HepG2 (cell line): ENCODE measurements at places on chromosomes 12 and 14. TPM values are rescaled to one million over a fixed set of nuclear protein-coding genes. Genes with fewer than 3 reads are reported as not detected.
A peak's percentile ranks its signal among the peaks of the same experiment; 100 is the strongest.

DNA sequence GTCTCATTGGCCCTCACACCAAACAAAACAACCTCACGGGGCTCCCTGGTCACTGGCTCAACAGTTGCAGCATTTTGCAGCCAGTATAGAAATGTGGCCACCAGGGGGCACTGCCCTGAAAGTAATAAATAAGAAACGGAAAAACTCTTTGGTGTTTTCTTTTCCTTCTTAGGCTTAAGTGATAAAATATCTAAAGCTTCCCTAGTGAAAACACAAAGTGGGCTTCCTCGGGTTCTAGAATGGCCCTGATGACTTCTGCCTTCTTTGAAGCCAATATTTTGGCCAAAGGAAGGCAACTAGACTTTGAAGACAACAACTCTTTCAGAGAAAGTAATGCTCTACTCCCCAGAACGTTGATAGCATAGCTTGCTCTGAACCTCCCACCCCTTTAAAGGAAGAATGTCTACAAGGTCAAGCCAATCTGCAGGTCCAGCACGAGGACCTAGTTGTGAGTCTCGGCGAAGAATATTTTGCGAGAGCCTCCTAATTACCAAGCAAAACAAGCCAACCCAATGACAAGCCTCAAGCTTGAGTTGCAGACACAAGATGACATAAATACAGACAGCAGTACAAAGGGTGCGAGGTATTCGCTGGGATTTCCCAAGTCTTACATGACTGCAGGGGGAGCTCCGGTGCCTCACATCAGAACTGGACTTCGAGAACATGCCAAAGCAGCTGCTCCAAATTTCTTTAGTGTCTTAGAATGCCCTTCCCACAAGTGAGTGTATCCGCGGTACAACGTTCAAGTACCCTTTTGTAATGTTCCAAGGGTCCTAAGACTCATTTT is 2.6 kb downstream of the ITPK1 start:
- H3K4me3 ChIP-seq, result peak overlapping the region; percentile 92; the same call in 1 of the 2 replicates
- peaks cover 38% of the 10 kb centered on the region for H3K4me1 ChIP-seq
- H3K36me3 ChIP-seq, result no peaks in the 10 kb centered on the region
- peak; percentile 84 for DNase-seq
- H3K27me3 ChIP-seq, result no peaks in the 10 kb centered on the region; the same call in 2 of the 3 replicates

The RAD52 gene
- 13.5 and 19.9 TPM in 2 replicates for total RNA-seq

DNA sequence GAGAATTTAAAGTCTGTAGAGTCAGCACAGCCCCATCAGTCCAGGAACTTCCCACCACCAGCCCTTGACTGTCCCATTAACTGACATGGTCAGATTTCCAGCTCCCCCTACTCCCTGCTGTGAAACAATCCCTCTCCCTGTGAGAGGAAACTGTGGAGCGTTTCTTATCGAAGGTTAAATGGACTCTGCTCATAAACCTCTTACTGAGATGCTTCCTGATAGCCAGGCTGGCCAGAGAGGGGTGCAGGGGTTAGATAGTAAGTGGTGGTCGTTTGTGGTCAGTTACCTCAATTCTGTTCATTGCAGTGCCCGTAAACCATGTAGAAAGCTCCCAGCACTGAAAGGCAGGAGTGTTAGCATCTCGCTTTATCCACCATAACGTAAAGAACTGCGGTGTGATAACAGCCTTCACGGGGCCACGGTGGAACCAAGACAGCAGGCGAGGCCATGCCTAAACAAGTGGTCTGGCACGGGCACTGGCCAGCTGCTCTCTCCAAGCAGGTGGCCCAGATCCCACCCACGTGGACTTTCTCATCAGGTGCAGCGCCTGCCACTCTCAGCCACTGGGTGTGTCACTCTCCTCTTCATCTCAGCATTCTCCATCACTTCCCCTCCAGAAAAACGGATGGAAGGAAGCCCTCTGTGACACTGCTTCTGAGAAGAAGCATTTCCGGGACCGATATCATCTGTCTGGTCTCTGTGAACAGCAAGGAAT is 102.2 kb downstream of the FBXL14 start:
- no peak for DNase-seq
- no peak overlapping the region for H3K27ac ChIP-seq
- H3K36me3 ChIP-seq, result peaks cover 25% of the 10 kb centered on the region; the same call in 2 of the 3 replicates
- no peak overlapping the region for H3K4me3 ChIP-seq
- no peaks in the 10 kb centered on the region for H3K27me3 ChIP-seq

The BCL7A gene
- total RNA-seq, result 6.2 and 6.3 TPM in 2 replicates

DNA sequence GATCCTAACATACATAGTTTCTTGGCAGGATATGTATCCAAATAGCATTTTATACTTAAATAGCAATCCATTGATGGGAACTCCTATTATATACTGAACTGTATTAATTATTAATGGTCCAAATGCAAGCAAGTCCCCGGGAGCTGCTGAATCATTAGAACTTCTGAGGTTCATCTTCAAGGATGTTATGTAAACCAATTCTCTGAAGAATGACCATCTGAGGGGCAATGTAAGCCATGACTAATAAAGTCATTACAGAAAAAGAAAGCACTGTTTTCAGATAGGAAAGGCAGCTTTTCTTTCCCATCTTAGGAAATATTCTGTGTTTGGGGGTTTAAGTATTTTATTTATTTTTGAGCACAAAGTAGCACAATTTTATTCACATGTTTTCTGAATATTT is 166.1 kb upstream of the SLC16A7 start:
- no peaks in the 10 kb centered on the region for H3K4me1 ChIP-seq
- no peaks in the 10 kb centered on the region for H3K27me3 ChIP-seq
- H3K36me3 ChIP-seq, result no peaks in the 10 kb centered on the region
- no peak for DNase-seq
- no peak overlapping the region for H3K4me3 ChIP-seq
- H3K27ac ChIP-seq, result no peak overlapping the region

GRCh38 chr14:90981636-90982035 is 78.8 kb downstream of the RPS6KA5 start:
- no peaks in the 10 kb centered on the region for H3K36me3 ChIP-seq
- H3K27me3 ChIP-seq, result no peaks in the 10 kb centered on the region
- no peak overlapping the region for H3K4me3 ChIP-seq
- H3K27ac ChIP-seq, result no peak overlapping the region

GRCh38 chr12:92446083-92446460 is 256.7 kb upstream of the PLEKHG7 start:
- no peak for DNase-seq
- no peaks in the 10 kb centered on the region for H3K36me3 ChIP-seq
- no peak overlapping the region for H3K4me3 ChIP-seq
- H3K27me3 ChIP-seq, result no peaks in the 10 kb centered on the region
- H3K4me1 ChIP-seq, result no peaks in the 10 kb centered on the region

The SALL2 gene
- total RNA-seq, result 4.9 and 7.6 TPM in 2 replicates

- no peaks in the 10 kb centered on the region for H3K4me1 ChIP-seq
- no peaks in the 10 kb centered on the region for H3K27me3 ChIP-seq
- H3K36me3 ChIP-seq, result no peaks in the 10 kb centered on the region
- no peak overlapping the region for H3K27ac ChIP-seq
Observed at GRCh38 chr12:92261071-92261470, 115.4 kb upstream of the BTG1 start.

DNA sequence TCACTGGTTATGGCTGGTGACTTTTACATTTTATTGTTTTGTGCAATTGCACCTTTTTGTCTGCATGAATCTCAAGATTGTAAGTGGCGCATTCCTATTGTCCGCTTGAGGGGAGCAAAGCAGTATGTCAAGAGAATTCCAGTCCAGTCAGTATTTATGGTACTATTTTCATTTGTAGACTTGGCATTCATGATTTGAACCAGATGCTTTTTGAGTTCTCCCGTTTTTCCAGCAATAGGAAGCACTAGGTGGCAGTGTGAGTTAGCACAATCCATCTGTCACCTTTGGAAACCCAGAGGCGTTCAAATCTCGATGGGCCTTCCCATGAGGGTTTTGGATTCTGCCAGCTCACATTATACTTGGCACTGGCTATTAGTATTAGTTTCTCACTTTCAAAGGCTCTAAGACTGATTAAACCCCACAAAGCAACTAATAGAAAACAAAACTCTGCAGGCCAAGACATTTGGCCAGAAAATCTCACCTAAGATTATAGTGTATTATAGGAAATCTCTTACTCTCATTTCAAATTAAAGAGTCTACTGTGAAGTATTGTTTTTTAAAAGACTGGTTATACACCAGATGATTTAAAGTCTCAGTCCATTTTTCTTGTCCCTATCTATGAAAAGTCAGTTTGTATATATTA is 2.2 kb downstream of the DACT1 start:
- H3K4me3 ChIP-seq, result no peak overlapping the region
- peaks cover 9% of the 10 kb centered on the region for H3K4me1 ChIP-seq
- DNase-seq, result peak; percentile 15
- H3K27me3 ChIP-seq, result peaks cover 5% of the 10 kb centered on the region
- H3K27ac ChIP-seq, result no peak overlapping the region

The A2M gene
- total RNA-seq, result 1,675 and 2,807 TPM in 2 replicates

The PZP gene
- 0.89 and 1.1 TPM in 2 replicates for total RNA-seq

DNA sequence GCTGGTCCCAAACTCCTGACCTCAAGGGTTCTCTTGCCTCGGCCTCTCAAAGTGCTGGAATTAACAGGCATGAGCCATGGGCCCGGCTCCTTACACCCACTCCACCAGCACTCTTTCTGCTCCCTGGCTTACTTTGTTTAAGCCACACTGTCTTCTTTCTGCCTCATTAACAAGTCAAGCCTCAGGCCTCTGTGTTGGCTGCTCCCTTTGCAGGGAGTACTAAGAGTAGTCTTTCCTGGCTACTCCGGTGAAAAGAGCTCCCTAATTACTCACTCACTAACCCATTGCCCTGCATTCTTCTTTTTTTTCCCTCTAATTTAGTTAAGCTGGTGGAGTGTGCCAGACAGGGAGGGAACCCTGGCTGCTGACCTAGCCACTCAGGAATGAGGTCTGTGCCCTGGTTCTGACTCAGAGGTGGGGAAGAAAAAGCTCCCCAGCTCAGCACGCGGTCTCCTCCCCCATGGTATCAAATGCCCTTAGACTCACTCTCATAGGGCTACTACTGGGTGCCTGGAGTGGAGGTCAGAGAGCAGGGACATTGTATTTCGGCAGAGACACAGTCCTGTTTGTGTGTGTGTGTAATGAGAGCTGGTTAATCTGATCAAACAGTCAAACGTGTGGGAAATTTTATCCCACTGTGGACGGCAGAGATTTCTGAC is 19.8 kb downstream of the GALNT6 start:
- H3K27me3 ChIP-seq, result no peaks in the 10 kb centered on the region
- H3K36me3 ChIP-seq, result no peaks in the 10 kb centered on the region
- H3K4me3 ChIP-seq, result no peak overlapping the region
- peak overlapping the region; percentile 16 for H3K27ac ChIP-seq
- peaks cover 17% of the 10 kb centered on the region for H3K4me1 ChIP-seq

GRCh38 chr14:60981633-60982455 is 799 bp downstream of the SLC38A6 start:
- peak; percentile 45 for DNase-seq
- H3K27ac ChIP-seq, result peak overlapping the region; percentile 82
- no peaks in the 10 kb centered on the region; the same call in 2 of the 3 replicates for H3K27me3 ChIP-seq
- H3K4me3 ChIP-seq, result peak overlapping the region; percentile 90
- H3K4me1 ChIP-seq, result peaks cover 44% of the 10 kb centered on the region

The C12orf56 gene
- not detected in 2 replicates for total RNA-seq

The VRTN gene
- not detected in 2 replicates for total RNA-seq

DNA sequence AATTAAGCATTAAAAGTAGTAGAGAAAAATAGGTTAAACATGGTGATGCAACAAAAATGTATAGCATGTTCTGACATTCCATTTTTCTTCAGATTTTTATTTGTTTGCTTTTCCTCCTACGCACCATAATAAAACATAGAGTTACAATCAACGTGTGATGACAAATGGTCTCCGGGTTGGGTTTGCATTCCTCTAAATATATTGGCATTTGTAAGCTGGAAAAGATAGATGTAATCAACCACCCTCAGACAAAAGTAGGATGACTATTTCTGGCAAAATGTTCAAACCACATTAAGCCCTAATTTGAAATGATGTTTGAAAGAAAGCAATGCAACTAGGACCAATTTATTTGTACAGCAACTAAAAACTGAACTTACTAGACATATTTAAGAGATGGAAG is 58.4 kb downstream of the SLC25A21 start:
- no peak overlapping the region for H3K4me3 ChIP-seq
- no peak overlapping the region for H3K27ac ChIP-seq
- no peaks in the 10 kb centered on the region for H3K36me3 ChIP-seq
- H3K4me1 ChIP-seq, result no peaks in the 10 kb centered on the region

- DNase-seq, result peak; percentile 88
- no peaks in the 10 kb centered on the region for H3K27me3 ChIP-seq
- peak overlapping the region; percentile 36 for H3K27ac ChIP-seq
- no peaks in the 10 kb centered on the region for H3K36me3 ChIP-seq
- peaks cover 85% of the 10 kb centered on the region for H3K4me1 ChIP-seq
- H3K4me3 ChIP-seq, result no peak overlapping the region
Observed at GRCh38 chr12:123089631-123090353, 61.1 kb downstream of the PITPNM2 start.

- H3K36me3 ChIP-seq, result peaks cover 30% of the 10 kb centered on the region; the same call in 2 of the 3 replicates
- no peak for DNase-seq
- no peak overlapping the region for H3K27ac ChIP-seq
- H3K4me1 ChIP-seq, result no peaks in the 10 kb centered on the region
- no peak overlapping the region for H3K4me3 ChIP-seq
Observed at GRCh38 chr12:94250130-94250529, 101.8 kb downstream of the PLXNC1 start.

- H3K27me3 ChIP-seq, result peaks cover 8% of the 10 kb centered on the region; the same call in 2 of the 3 replicates
- H3K27ac ChIP-seq, result no peak overlapping the region
- no peak overlapping the region for H3K4me3 ChIP-seq
- H3K36me3 ChIP-seq, result no peaks in the 10 kb centered on the region
- no peaks in the 10 kb centered on the region for H3K4me1 ChIP-seq
- no peak for DNase-seq
Observed at GRCh38 chr12:102799229-102799628, 117.8 kb downstream of the PAH start.

- H3K4me3 ChIP-seq, result no peak overlapping the region
- H3K27me3 ChIP-seq, result peaks cover 36% of the 10 kb centered on the region
- no peak overlapping the region for H3K27ac ChIP-seq
- no peaks in the 10 kb centered on the region for H3K4me1 ChIP-seq
Observed at GRCh38 chr14:64849940-64850339, 29.8 kb downstream of the SPTB start.

DNA sequence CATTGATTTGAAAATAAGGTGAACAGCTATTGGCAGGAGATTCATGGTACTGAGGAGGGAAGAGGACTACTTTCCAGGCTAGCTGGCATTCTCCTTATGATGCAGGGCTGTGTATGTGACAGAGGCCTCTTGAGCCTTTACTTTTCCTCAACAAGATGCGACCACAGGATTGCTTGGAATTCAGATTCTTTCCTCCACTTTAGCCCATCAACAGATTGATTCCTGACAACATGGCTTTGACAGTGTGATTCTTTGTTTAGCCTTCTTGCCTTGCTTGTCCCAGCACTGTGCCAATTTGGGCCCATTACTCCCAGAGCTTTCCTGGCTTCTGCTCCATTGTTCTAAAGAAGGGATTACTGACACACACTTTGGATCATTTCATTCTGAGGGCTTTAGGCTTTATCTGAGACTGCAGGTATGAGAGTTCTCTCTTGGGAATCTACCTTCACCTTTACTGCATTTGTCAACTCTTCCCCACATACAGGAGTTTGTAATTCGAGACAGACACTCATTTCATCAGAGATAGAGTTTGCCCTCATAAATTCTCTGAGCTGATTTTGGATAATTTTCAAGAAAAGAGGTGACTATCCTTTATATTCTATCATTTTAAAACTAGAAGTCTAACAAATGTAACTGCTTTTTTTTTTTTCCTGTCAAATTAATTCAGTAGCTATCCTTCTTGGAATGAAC is 206.4 kb upstream of the GZMB start:
- peaks cover 77% of the 10 kb centered on the region for H3K4me1 ChIP-seq
- peak overlapping the region; percentile 36; the same call in 1 of the 2 replicates for H3K4me3 ChIP-seq
- peak; percentile 84 for DNase-seq
- peak overlapping the region; percentile 90 for H3K27ac ChIP-seq

- H3K27ac ChIP-seq, result peak overlapping the region; percentile 83
- H3K4me3 ChIP-seq, result peak overlapping the region; percentile 94
- H3K4me1 ChIP-seq, result peaks cover 43% of the 10 kb centered on the region
- peaks cover 10% of the 10 kb centered on the region for H3K36me3 ChIP-seq
- H3K27me3 ChIP-seq, result no peaks in the 10 kb centered on the region
Observed at GRCh38 chr14:74302152-74302628, 544 bp downstream of the ABCD4 start.
